ENCODE measurements at places on chromosomes 16 and 17.

GRCh38 chr17:50437409-50437808 lies 11.4 kb downstream of the ACSF2 start:
- no peak for DNase-seq

GRCh38 chr16:87740909-87741424 lies 24.8 kb downstream of the KLHDC4 start:
- no peak for DNase-seq

GRCh38 chr16:68274441-68274840 lies 10.1 kb downstream of the SLC7A6 start:
- DNase-seq: no peak

GRCh38 chr16:57224651-57225335 lies 20.3 kb upstream of the ARL2BP start:
- no peak for DNase-seq

DNA sequence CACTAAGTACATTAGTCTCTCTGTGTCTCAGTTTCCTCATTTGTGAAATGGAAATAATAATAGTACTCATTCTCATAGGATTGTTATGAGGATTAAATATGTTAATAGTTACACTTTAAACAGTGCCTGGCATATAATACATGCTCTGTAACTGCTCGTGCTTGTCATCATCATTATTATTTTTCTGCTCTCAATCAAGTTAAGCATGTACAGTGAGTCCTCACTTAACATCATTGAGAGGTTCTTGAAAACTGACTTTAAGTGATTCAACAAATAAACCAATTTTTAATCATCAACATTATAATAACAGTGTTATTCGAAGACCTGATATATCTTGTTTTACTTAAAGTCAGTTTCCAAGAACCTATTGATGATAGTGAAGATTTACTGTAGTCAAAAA lies 322.3 kb downstream of the ZFHX3 start:
- DNase-seq: no peak

- DNase-seq: no peak
Observed at GRCh38 chr16:57636184-57636583, 7.8 kb downstream of the ADGRG1 start.

GRCh38 chr17:62703776-62704380 lies 76.4 kb downstream of the MRC2 start:
- DNase-seq: peak; percentile 72

- DNase-seq: no peak
Observed at GRCh38 chr16:86026916-86027315, 128.0 kb downstream of the IRF8 start.

GRCh38 chr17:64736804-64737492 lies 74.8 kb upstream of the SMURF2 start:
- no peak for DNase-seq

DNA sequence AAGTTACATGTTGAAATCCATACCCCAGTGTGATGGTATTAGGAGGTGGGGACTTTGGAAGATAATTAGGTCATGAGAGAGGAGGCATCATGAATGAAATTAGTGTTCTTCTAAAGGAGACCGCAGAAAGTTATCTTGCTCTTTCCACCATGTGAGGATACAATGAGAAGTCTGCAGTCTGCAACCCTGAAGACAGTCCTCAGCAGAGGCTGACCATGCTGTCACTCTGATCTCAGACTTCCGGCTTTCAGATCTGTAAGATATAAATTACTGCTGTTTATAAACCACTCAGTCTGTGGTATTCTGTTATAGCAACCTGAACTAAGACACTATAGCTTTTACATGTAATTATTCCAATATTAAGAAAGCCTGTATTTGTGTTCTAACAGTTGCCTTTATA lies 116.7 kb upstream of the CES5A start:
- no peak for DNase-seq

DNA sequence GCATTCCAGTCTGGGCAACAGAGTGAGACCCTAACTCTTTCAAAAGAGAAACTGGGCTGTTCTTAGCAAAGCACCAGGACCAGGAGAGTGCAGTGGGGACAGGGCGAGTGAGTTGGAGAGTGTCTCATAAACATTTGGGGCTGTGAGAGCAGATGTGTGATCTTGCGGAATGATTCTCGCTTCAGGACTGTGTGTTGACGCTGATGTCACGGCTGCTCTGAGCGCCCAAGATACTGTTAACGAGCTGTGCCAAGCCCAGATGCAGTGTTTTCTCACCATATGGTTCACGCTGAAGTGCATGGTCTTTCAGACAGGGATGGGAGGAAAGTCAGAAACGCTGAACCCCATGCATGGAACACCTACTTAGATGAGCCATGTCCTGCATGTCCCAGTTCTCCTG lies 438.2 kb downstream of the HS3ST4 start:
- DNase-seq: no peak

DNA sequence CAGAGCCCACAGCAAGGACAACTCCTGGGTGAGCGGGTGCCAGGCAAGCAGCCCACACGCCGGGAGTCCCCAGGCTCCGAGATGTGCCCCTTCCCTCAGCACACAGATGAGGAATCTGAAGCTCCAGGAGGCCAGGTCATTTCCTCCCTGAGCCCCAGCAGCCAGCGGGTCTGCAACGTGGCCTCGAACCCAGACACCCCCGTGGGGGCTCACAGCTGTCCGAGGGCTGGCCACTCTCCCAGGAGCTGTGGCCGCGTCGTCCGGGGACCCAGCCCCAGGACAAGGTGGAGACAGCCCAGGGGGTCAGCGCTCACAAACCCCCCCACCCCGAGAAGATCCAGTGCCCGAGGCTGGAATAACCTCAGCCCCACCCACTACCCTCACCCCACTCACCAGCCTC lies 17.4 kb upstream of the C1QTNF8 start:
- DNase-seq: no peak

DNA sequence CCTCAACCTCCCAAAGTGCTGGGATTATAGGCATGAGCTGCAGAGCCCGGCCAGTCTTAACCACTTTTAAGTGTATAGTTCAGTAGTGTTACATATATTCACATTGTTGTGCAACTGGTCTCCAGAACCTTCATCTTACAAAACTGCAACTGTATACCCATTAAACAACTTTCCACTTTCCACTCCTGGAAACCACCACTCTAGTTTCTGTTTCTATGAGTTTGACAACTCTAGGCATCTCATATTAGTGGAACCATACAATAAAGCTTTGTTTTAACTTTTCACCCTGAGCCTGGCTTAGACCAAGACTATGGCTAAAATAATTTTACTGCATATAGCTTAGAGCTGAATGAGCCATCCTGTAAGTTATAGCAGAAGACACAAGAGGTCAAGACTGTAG lies 108.0 kb upstream of the GOT2 start:
- DNase-seq: no peak

- no peak for DNase-seq
Observed at GRCh38 chr16:29911676-29912010, 11.4 kb downstream of the ASPHD1 start.

- DNase-seq: peak; percentile 57
Observed at GRCh38 chr16:74568961-74569631, 37.8 kb downstream of the GLG1 start.

DNA sequence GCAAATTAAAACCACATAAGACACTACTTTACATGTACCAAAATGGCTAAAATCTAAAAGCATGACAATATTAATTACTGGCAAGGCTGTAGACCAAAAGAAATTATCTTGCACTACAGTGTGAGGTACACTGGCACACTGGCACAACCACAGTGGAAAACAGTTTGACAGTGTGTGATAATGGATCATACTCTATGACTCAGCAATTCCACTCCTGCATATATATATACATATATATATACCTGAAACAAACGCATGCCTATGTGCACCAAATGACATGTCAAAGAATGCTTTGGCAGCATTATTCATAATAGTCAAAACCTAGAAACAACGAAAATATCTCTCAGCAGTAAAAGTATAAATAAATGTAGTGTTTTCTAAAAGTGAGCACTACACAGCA lies 4.6 kb upstream of the DYNLRB2 start:
- DNase-seq: no peak

DNA sequence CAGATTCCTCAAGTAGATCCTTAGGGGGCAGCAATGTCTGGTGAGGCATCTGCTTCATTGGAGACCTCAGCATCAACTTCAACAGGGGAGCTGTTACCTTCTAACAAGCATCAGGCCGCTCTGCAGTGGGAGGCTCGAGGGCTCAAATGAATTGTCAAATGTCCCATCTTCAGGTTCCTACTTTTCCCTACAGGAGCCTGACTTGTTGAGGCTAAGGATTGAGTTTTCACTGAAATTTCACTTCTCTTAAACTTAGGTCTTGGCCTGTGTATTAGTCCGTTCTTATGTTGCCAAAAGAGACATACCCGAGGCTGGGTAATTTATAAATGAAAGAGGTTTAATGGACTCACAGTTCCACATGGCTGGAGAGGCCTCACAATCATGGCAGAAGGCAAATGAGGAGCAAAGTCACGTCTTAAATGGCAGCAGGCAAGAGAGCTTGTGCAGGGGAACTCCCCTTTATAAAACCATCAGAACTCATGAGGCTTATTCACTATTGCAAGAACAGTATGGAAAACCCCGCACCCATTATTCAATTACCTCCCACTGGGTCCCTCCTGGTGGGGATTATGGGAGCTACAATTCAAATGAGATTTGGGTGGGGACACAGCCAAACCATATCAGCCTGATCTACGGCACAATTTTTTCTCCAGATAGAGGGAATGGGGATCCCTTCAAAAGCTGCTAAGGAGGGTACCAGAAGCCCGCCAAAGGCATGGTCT lies 5.1 kb upstream of the CD300LD start:
- DNase-seq: no peak

- no peak for DNase-seq
Observed at GRCh38 chr16:1533443-1533951, at the start of gene TMEM204. Gene TMEM204, plus strand, starts transcription at chr16:1533666. Its CDS starts 610 bp downstream, at chr16:1534276.

GRCh38 chr16:49855280-49855821 lies 561 bp downstream of the ZNF423 start:
- peak; percentile 65 for DNase-seq

DNA sequence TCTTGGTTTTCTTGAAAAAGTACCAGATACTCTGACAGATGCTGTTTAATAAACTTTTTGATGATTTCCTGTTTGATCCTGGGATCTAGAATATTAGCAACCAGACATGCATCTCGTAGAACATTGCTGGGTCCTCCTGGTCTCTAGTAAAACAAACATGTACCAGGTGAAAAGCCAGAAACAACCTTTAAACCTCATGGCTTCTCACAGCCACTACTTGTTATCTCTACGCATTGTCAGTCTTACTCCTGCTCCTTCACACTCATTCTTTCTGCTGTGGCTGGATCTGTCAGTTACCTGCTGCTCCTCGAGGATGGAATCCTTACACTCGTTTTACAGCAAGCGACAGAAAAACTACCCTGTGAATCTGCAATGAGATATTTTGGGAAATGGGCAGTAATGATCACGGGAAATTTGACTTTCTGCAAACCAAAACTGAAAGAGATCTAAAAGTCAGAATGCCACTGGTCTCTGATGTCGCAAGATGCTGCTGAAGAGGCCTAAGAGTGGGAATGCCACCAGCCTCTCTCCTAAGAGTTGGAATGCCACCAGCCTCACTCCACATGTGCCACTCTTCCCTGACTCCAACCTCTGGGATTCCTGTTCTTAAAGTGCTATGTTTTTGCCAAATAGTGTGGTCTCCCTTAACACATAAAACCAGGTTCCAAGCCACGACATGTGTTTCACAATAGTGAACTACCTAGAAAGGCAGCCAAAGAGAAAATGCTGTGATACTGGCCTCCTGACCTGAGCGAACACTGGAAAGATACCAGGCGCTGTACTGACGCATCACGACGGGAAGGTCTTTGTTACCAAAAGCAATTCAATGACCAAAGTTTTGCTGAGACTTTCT lies 86.3 kb downstream of the VPS53 start:
- DNase-seq: no peak

DNA sequence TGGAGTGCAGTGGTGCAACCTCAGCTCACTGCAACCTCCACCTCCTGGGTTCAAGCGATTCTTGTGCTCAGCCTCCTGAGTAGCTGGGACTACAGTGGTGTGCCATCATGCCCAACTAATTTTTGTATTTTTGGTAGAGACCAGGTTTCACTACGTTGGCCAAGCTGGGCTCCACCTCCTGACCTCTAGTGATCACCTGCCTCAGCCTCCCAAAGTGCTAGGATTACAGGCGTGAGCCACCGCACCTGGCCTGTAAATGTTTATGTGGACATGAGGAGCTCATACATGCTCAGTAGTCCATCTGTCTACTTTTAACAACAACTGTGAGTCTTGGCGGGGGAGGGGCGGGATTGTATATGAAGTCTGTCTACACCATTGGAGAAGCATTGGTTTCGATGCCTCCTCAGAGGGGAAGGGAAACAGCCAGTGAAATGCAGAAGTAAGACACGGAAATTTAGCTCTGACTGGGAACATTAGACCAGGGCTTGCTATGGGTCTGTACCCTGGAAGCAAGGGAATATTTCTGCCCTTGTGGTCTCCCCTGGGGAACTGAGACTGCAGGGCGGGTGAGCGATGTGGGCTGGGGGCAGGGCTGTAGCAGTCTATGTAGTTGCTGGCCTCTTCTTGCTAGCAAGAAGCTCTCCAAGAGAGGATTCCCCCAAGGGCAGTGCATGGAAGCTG lies 9.3 kb downstream of the NUBP1 start:
- no peak for DNase-seq

DNA sequence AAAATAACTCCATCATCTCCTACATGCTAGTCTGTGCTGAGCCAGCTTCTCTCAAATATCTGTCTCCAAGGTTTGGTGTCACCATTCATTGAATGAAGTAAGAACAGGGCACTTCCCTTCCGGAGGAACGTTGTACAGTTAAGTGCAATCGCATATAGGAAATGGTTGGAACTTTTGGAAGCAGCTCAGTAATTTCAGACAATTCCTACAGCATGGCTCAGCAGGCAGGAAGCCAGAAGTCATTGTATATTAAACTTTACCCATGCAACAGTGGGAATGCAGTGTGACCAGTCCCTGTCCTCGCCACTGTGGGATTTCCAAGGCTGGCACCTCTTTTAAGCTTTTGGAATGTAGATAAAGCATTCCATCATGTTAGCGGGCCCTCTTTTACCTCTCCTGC lies 51.1 kb upstream of the MYH2 start:
- peak; percentile 12 for DNase-seq

GRCh38 chr17:50087912-50088405 lies 7.2 kb upstream of the PDK2 start:
- DNase-seq: no peak

Measured in M059J (cell line).